Cardiac atrium fibroblast (primary cell): ENCODE measurements at places on chromosomes 4 and X. TPM values are rescaled to one million over a fixed set of nuclear protein-coding genes. Genes with fewer than 3 reads are reported as not detected.

The FSTL5 gene
- not detected in 2 replicates for total RNA-seq

The BEX3 gene
- 170 and 245 TPM in 2 replicates for total RNA-seq

The GSX2 gene
- not detected in 2 replicates for total RNA-seq

The LEF1 gene
- 1.3 TPM in 1 of 2 replicates, not detected in the other for total RNA-seq

The ANTXR2 gene
- total RNA-seq, result 22.2 and 33.0 TPM in 2 replicates

The FGF13 gene
- not detected in 2 replicates for total RNA-seq

The CFAP47 gene
- total RNA-seq, result not detected in 2 replicates

The CYSLTR1 gene
- total RNA-seq, result not detected in 2 replicates

The CT45A1 gene
- not detected in 2 replicates for total RNA-seq

The CYBB gene
- total RNA-seq, result 0.36 TPM in 1 of 2 replicates, not detected in the other

The VSIG4 gene
- not detected in 2 replicates for total RNA-seq

The ANKRD17 gene
- 36.5 and 38.1 TPM in 2 replicates for total RNA-seq

The UGT8 gene
- total RNA-seq, result under 0.01 TPM in 1 of 2 replicates, not detected in the other

The COX7B2 gene
- not detected in 2 replicates for total RNA-seq

The ZNF157 gene
- total RNA-seq, result not detected in 2 replicates

The FRMD7 gene
- total RNA-seq, result not detected in 2 replicates

The POLN gene
- 1.1 and 3.7 TPM in 2 replicates for total RNA-seq

The HEPH gene
- total RNA-seq, result 19.1 and 33.2 TPM in 2 replicates

The STPG2 gene
- not detected in 2 replicates for total RNA-seq

The POU3F4 gene
- total RNA-seq, result not detected in 2 replicates

The PIR gene
- total RNA-seq, result 31.1 and 37.3 TPM in 2 replicates

The POU4F2 gene
- total RNA-seq, result not detected in 2 replicates

The PRRG1 gene
- 27.5 and 27.6 TPM in 2 replicates for total RNA-seq

The SPANXD gene
- not detected in 2 replicates for total RNA-seq

The DNAAF6 gene
- not detected in 2 replicates for total RNA-seq

The PDLIM3 gene
- 121 and 137 TPM in 2 replicates for total RNA-seq

The SOD3 gene
- 23.6 and 32.6 TPM in 2 replicates for total RNA-seq

The NOX1 gene
- not detected in 2 replicates for total RNA-seq

The PPP1R3F gene
- total RNA-seq, result under 0.01 and 4.2 TPM in 2 replicates

The SSX2 gene
- total RNA-seq, result not detected in 2 replicates

The MAGEA12 gene
- total RNA-seq, result not detected in 2 replicates

The TRIM2 gene
- total RNA-seq, result 9.7 and 18.0 TPM in 2 replicates

The CXorf49 gene
- not detected in 2 replicates for total RNA-seq

The C4orf50 gene
- total RNA-seq, result not detected in 2 replicates
